ENCODE measurements at places on chromosomes 1 and 21.

DNA sequence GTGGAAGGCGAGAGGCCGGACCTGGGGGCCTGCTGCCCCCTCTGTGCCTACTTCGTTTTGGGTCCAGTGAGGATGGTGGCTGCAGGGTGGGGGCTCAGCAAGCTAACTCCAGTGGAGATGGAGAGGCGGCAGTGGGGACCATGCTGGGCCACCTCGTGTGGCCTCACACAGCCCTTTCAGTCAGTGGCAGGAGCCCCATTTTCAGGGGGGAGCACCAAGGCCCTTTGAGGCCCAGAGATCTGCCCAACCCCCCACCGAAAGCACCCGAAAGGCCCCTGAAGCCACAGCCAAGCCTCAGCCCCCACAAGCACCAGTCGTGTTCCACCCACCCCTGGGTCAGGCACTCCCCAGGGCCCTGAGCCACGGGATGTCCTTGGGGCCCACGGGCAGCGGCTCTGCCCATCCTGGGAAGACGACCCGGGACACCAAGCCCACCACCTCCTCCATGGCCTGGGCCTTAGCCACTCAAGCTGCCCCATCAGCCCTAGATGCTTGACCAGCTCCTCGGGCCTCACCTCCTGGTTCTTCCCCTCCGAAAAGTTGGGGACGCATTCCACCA lies 345 bp downstream of the FTCD start:
- no peak for DNase-seq

- DNase-seq: no peak
Measured at GRCh38 chr1:42692461-42692860, 10.2 kb downstream of the YBX1 start.

DNA sequence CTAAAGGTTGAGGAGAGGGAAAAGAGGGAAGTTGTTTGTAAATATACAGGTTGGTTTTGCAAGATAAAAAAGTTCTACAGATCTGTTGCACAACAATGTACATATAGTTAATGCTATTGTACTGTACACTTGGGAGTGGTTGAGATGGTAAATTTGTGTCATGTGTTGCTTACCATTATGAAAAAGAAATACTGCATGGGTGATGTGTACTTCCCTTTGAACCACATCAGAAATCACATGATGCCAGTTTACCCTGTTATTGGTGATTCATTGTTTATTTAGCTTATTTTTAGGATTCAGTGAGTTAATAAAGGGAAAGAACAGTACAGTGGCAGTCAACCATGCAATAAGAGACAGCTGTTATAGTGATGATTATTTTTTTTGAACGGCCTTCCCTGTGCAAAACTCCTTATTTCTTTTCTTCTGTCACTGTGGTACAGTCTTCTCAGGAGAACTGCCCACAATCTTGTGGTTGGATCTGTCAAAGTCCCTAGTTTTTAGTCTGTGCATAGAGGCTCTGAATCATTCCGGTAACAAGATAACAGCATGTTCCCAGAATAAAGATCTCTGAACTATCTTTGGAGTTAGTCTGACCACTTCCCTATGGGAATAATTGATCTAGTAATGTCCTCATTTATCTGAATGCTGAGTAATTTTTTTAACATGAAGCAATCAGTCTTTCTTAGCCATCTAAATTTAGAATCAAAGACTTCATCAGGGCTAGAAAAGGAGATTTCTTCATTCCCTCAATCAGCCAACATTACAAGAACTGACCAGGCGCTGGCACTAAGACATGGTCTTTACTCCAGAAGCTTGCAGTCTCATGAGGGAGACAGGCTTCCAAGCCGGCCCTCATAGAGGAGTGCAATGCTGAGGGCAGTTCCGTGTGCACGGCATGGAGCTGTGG lies 84.2 kb downstream of the SH3GLB1 start:
- DNase-seq: no peak

DNA sequence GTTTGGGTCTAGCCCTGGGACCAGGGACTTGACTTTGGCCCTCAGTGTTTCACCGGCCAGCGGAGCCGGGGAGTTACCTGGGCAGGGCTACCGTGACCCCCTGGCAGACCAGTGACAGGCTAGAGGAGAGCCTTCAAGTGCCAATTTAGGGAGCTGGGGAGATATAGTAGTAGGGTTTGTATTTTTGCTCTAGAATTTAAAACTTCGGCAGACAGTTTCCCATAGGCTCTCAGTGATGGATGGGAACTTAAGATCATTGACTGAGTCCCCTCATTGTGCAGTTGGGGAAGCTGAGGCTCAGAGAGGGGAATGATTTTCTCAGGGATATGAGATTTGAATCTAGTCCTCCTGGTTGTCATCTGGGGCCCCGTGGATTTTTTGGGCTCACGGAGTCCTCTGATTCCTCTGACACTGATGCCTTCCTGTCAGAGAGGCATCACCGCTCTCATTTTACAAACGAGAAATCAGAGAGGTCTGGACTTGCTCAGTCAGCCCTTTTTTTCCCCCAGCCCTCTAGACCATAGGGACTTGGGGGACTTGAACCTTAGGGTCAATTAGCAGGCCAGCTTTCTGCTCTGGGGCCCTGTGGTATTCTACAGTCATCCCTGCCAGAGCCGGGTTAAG lies 58.3 kb upstream of the ACOT11 start:
- no peak for DNase-seq

DNA sequence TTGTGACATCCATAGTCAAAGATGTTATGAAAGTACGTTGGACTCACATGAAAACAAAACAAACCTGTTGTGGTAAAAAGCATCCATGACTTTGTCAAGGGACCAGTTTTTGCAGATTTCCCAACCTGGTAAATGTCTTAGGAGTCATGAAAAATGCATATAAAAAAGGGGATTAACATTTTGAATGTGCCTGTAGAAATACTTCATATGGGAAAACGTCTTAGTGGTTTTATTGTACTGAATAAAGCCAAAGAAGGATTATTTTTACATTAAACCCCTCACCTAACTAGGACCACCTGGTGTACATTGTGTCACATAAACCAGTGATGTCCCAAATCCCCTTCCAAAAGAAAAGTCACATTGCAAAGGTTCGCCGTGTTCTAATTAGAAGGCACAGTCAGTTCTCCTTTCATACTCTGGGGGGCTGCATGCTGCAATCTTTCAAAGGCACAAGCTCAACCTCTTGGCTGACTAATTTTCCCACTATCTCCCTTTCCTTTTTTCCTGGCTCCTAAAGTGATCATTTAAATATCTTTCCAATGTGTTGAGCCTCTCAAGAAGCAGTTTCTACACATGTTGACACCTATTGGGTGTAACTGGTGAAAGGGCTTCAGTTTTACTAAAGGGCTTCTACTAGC lies 119.8 kb upstream of the SPAG17 start:
- DNase-seq: no peak

DNA sequence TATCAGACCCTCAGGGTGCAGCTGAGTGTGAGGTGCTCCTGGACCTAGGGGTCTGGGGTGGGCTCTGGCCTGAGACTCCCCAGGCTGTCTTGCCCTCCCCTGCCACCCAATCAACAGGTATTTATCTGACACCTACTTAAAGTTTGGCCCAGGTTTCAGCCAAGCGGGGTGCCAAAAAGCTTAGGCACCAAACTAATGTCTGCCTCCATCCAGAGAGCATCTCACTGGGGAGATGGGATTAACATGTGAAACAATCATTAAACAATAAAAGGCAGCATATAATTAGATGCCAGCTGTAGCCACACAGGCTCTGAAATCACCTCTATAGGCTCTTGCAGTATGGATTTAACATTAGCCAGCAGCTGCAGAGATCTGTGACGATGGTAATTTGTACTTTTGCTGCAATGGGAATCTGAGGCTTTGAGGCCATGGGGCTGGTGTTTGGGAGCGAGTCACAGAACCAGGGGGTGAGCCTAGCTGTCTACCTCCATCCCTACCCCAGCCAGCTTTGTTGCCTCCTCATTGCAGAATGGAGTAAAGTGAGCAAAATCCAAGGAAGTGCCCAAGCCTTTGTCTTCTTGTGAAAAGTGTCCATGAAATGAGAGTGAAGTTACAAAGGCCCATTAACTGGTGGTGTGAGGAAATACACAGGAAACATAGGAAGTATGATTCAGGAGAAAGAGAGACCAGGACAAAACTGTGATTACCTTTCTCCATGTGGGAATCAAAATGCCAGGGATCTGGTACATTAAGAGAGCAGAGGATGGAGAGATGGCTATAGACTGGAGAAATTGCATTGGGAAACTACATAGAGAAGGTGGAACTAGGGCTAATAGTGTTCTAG lies 36.1 kb downstream of the EIF2D start:
- DNase-seq: no peak

DNA sequence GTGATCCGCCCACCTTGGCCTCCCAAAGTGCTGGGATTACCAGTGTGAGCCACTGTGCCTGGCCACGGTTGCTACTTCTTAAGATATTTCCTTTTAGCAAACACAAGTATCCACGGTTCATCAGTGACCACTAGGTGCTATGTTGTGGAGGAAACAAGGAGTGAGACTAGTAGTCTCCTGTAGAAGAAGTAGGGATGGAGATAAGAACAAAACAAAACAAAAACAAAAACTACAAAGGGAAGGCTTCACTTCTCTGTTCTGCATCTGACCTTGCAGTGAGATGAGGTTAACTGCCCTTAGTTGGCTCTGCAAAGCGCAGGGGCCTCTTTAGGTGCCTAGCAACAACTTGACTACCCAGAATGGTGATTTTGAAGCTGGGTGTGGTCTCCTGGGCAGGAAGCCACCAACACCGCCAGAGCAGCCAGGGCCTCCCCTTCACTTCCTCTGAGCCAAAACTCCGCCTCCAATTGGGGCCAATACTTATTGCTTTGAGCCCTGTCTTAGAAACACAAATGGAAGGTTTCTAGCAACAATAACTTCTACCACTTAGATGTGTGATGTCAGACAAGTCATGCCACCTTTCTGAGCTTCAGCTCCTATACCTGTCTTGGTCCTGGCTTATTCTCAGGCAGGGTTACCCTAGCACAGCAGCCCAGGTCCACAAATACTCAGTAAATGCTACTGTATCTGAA lies 12.8 kb upstream of the CDC42 start:
- peak; percentile 89 for DNase-seq

DNA sequence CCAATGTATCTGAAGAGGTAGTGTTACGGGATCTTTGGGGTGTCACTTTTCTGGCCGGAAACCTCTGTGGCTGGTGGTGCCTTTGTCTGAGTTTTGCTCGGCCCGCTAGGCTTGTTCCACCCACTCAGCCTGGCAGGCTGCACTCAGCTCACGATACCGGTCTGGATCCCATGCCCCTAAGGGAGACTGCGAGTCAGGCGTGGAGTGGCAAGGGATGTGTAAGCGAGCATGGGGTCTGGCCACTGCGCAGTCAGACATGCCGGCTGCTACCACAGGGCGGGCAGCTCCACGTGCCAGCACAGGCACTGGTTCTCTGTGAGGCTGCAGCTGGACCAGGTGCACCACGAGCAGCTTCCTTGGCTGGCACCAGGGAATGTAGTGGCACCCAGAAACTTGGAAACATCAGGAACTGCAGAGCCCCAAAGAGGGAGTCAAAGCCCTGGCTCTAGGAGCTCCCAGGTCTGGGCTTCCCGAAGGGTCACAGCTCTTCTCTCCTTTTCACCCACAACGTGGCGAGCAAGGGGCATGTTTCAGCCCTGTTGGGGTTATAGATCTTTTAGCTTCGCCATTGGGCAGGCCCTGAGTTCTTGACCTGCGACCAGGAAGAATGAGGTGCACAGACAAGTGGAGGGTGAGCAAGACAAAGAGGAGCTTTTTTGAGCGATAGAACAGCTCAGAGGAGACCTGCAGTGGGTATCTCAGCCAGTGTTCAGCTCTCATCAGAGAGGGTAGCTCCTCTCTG lies 23.8 kb upstream of the LRRC8C start:
- peak; percentile 67 for DNase-seq

GRCh38 chr1:233211106-233211505 lies 84.4 kb downstream of the PCNX2 start:
- no peak for DNase-seq

DNA sequence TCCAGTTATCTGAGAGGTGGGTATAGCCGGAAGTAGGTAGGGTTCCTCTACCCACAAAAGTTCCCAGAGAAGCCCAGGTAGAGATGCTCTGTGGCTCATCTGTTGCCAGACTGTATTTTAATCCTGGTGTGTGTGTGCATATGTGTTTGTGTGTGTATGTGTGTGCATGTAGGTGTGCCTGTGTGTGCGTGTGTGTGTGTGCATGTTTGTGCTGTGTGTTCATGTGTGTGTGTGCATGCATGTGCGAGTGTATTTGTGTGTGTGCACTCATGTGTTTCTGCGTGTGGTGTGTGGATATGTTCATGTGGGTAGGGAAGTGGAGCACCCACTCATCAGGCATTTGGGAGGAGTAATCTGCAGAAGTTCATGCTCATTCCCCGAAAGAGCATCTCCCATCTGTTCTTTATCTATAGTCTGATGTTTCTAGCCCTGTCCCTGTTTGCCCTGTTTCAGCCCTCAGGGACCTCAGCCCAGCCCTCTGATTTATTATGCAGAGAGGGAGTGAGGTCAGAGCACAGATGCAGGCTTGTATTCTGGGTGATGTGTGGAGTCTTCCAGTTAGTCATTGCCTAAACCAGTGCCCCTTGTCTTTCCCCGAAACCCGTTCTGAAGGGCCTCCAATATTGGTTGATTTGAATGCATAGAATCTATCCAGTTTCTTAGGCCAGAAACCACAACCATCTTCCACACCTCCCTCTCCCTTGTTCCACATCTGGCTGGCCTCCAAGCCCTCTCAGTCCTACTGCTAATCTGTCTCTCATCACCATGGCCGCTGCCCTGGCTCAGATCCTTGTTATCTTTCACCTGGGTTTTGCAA lies 69.1 kb downstream of the DISC1 start:
- no peak for DNase-seq

DNA sequence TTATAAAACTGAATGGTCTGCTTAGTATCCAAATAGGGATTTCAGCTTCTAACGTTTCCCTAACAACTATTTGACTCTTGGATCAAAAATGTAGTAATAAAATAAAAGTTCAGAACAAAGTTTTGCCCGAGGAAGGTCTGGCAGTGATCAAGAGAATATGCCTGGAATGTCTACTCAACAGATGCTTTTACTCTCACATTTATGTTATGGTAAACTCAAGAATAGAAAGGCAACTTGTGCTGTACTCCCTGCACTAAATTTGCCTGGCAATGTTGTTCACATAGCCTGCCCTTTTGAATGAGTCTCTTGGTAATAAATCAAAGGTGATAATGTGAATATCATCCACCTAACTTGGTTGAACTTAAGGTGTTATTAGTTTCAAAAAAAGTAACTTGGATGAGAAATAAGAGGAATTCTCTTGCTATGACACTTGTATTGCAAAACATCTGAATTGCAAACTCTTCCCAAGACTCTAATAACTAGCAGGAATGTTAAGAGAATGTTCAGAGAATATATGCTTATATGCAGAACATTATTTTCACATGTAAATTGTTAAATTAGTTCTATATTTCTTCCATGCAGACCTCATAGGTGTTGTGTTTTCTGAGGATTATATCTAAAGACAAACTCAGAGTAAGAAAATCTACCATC lies 215.8 kb downstream of the COL24A1 start:
- DNase-seq: no peak
